Ammon's horn (tissue), 1 donor: ENCODE measurements at places on chromosomes 2 and 18.

DNA sequence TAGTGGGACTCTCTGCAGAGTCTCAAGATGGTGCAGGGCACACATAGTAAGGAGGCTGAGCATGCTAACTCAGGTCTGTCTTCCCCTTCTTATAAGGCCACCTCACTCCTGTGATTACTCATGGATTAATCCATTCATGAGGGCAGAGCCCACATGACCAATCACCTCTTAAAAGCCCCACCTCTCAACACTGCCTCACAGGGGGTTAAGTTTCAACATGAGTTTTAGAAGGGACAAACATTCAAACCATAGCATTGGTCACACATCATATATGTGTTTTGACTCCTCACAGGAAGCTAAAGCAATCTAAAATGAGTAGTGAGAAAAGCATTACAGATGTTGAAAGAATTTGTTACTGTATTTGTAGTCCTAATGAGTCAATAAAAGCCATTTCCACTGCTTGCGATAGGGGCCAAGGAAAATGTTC is 57.5 kb downstream of the DTNA start:
- no peak for DNase-seq

- DNase-seq: peak; percentile 68
Measured at GRCh38 chr2:9230881-9231280, 24.3 kb downstream of the ASAP2 start.

GRCh38 chr18:13067124-13067523 is 76.0 kb downstream of the CEP192 start:
- no peak for DNase-seq

- DNase-seq: no peak
Measured at GRCh38 chr2:187529977-187530721, 24.1 kb downstream of the TFPI start.

- DNase-seq: no peak
Measured at GRCh38 chr18:74420481-74420880, 36.6 kb downstream of the DIPK1C start.
